ENCODE measurements at places on chromosomes 7 and 10.
A peak's percentile ranks its signal among the peaks of the same experiment; 100 is the strongest.

- DNase-seq: no peak
These were observed 199.4 kb upstream of the NPVF start for GRCh38 chr7:25427721-25428120.

- peak; percentile 96 for DNase-seq
These were observed 185.7 kb upstream of the AUTS2 start for GRCh38 chr7:69412331-69413146.

GRCh38 chr10:120580918-120581895 lies 124.2 kb downstream of the PLPP4 start:
- DNase-seq: peak; percentile 52

- DNase-seq: peak; percentile 94
These were observed 126.5 kb downstream of the ZMIZ1 start for GRCh38 chr10:79195091-79195923.

DNA sequence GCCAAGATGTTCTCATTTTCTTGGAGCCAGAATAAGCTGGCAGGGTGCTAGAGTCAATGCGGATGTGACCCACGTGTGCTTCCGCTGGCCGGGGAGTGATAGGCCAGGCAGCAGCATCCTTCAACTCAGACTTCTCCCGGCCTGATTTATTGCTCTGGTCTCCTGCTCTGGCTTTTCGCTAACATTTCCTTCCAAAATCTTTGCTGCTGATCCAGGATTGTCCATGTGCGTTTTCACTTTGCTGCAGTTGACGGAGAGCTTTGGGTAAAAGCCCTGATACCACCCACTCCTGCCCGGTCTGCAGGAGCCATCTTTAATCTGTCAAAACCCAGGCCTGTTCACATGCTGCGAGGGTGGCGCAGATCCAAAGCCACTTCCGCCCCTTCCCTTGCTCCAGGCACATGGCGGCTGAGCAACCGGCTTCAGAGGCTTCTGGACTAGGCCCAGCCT lies 106.8 kb downstream of the CYP26A1 start:
- peak; percentile 66 for DNase-seq

GRCh38 chr10:88291289-88292184 lies 291.6 kb downstream of the RNLS start:
- no peak for DNase-seq

DNA sequence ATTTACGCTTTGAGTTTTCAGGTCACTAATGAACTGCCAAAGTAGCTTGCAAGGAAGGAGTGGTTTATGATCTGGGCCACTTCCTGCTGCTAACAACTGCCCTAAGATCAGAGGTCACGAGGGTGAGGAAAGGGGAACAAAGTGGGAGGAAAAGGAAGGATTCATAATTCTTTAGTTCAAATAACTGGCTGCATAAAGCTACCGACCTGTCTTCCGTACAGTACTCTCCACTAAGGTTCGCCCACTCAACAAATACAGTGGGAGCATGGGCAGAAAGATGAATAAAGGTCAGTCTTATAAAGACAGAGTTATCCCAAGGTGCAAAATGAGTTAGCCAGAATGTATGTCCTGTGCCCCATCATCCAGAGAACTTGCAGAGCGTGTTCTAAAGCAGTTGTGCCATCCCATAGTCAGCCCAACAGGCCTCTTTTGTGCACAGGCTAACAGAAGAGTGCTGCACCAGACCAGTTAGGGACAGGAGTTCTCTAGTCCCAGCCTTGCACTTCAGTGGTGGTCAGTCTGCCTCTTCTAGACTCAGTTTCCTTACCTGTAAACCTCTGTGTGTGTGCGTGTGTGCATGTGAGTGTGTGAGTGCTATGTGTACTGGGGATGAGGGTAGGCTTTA lies 65.9 kb downstream of the CREB3L2 start:
- peak; percentile 71 for DNase-seq

- no peak for DNase-seq
These were observed 215.5 kb downstream of the LRMDA start for GRCh38 chr10:75646916-75647315.

DNA sequence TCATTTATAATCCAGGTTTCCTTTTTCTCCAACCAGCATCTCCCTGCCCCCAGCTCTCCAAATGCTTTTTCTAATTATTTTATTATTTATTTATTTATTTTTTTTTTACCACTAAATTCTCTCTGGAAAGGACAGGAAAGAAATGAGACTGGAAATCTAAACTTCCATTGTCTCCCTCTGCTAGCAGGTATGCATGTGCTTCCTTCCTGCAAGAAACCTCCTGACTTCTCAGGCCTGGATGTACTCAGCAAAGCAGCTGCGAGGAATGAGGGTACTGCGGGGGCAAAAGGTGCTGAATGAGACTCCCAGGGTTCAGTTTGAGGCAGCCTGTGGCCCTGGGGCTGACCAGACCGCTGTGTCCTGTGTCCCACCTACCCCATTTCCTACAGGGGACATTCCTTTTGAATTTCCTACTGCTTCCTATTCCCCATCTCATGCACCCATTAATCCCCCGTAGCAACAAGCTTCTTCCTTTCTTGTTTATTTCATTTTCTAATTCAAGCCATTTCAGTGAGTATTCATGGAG lies 324.6 kb upstream of the IGFBP3 start:
- DNase-seq: no peak

DNA sequence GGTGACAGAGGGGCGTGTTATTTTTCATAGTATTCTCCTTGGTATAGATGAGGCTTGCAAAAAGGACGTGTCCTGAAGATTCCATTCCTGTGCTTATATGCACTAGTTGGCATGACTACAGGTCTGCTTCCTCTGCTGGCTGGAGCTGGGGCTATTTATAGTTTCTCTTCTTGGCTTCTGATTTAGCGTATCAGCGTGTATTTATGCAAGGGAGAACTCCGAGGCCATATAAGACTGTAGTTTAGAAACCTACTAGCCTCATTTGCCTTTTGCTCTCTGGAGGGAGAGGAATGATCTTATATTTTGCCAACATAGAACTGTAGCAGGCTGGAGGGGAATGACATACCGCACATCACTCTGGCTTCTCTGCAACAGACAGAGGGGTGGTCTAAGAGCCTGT lies 39.7 kb downstream of the CACNB2 start:
- no peak for DNase-seq

GRCh38 chr10:110480387-110480786 lies 17.3 kb upstream of the DUSP5 start:
- DNase-seq: no peak

DNA sequence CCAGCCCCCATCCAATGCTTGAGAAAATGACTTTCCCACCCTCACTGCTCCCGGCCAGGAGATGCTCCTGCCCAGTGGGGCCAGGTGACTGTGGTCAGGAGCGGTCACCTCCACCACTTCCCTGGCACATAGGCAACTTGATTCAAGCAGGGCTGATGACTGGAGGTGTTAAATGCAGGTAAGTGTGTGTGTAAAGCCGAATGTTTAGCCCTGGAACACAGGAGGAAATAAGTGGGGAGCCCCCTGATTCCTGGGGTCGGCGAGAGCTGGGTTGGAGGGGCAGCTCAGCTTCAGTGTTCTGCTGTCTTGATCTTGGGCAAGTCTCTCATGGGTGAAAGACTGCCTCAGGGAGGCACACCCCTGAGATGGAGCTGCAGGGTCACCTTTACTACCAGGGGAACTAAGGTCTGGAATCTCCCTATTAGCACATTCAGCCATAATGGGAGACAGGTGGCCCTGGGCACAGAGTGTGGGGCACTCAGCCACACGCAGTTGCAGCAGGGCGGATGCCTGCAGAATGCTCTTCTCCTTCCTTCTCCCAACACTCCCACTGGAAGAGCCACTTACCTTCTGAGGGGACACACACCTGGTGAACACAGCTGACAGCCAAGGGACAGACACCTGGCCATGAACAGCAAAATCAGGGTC lies 124.1 kb downstream of the PTPN20 start:
- peak; percentile 49 for DNase-seq

GRCh38 chr7:75943864-75944263 lies 28.9 kb downstream of the POR start:
- DNase-seq: no peak

DNA sequence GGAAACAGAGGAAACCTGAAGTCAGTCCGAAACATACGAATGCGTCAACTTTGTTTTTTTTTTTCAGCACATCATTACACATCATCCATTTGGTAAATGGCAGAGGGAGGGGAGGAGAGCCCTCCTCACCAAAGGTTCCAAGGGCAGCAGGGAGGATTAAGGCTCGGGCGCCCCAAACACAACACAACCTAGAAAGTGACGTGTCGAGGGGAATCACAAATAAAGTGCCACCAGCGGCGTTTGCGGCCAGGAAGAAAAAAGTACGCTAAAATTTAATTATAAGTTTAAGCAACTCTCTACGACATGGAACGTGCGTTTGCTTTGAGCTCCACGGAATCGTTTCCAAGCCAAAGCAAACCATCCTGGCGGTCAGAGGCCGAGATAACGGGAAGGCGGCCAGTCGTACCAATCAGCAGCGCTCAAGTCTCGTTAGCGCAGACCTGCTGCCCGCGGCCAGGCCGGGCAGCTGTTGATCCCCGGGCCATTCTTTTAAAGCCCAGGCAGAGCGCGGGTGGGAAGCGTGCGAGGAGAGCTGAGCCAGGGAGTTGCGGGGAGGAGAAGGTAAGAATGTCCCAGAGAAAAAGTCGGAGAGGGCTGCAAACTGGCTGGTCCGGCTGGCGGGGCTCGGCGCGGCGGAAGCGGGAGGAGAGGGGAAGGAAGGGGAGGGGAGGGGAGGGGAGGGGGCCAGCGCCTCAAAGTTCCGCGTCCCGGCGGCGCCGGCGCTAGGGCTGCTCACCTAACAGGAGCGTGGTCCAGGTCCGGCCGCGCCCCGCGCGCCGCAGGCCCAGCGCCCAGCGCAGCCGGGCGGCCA lies 719 bp downstream of the DPY19L1 start:
- peak; percentile 81 for DNase-seq

DNA sequence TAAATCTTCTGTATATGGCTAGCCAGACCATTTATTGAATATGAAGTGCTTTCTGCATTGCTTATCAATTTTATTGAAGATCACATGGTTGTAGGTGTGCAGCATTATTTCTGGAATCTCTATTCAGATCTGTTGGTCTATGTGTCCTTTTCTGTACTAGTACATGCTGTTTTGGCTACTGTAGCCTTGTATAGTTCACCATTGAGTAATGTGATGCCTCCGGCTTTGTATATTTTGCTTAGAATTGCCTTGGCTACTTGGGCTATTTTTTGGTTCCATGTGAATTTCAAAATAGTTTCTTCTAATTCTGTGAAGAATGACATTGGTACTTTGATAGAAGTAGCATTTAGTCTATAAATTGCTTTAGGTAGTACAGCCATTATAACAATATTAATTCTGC lies 1187.2 kb downstream of the XPNPEP1 start:
- no peak for DNase-seq

- DNase-seq: peak; percentile 76
These were observed 224.5 kb upstream of the SP8 start for GRCh38 chr7:21011153-21011552.

DNA sequence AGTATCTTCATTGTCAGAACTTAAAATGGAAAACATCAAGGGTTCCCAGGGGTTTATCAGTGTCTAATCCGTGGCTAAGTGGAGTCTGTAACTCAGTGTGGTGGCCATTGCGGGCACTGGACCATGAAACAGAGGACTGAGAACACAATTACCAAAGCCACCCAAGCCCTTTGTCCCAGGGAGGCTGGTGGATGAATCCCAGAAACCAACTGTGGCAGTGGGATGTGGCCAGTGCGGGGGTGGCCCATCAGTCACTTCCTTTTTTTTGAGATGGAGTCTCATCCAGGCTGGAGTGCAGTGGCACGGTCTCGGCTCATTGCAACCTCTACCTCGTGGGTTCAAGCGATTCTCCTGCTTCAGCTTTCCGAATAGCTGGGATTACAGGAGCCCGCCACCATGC lies 61.8 kb downstream of the TACC2 start:
- DNase-seq: no peak

- DNase-seq: no peak
These were observed 90.7 kb downstream of the APBB1IP start for GRCh38 chr10:26528715-26529393.

DNA sequence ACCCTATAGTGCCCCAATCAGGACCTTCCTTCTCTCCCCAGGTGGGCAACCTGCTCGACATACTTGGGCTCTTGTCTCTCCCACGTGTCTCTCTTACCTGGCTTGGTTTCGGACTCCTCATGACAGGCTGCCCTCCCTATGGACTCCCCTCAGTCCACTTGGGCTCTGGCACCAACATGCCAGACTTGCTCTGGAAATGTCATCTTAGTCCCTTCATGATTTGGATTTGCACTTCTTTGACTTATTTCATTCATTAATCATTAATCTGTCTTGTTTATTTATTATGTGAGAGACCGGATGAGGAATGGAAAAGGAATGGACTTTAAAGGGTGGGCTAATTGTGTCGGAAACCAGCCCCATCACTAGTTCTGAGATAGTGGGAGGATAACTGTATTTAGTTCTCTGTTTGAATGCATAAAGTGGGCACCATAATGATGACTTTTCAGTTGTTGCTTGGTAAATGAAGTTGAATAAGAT lies 108.0 kb downstream of the SND1 start:
- no peak for DNase-seq

DNA sequence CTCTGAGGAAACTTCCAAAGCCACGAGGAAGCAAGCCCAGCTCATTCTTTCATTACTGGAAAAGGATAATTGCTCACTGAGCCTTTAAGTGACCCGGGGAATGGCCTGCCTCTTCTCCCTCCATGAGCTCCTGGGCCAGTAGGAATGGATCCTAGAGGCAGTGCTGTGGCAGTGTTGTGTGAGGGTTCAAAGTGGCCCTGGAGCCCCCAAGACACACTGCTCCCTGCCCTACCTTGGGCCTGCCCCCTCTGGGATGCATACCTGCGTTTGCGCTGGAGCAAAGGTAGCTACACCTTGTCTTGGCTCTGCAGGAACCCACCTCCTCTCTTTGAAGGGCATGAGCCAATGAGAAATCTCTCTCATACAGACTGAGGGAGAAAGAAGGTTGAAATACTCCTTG lies 115.8 kb upstream of the ANLN start:
- DNase-seq: peak; percentile 35

DNA sequence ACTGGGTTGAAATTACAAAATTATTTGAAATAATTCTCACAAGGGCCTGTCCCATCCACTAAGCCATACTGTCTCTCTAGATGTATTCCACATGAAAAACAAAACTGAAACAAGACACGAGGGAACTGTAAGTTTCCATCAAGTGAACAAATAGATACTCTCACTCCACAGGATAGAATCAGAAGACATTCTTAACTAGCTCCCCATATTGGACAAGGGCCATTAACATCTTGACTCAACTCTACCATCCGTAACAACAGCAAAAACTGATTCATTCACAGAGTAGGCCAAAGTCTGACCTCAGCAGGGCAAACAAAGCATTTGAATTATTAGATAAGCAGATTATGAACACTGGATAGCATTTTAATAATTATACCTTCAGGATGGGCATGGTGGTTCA lies 29.1 kb downstream of the UBE2H start:
- peak; percentile 11 for DNase-seq

DNA sequence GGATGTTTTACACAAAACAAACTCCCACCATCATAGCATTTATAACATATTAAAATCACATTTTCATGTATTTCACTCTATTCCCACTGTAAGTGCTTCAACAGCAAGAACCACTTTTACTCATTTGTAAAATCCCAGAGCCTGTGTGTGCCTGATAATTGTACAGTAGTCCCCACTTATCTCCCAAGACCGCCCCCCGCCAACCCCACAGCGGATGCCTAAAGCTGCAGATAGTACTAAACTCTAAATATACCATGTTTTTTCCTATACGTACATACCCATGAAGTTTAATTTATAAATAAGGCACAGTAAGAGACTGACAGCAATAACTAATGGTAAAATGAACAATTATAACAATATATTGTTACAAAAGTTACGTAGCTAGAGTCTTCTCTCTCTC lies 33.5 kb downstream of the EZH2 start:
- no peak for DNase-seq

- no peak for DNase-seq
These were observed 103.1 kb downstream of the PAXIP1 start for GRCh38 chr7:154899862-154900261.

- no peak for DNase-seq
These were observed 21.5 kb downstream of the HSPA12A start for GRCh38 chr10:116720668-116721546.

All from islet precursor cell (in vitro differentiated cells).